ENCODE measurements at places on chromosomes 4 and X.
A peak's percentile ranks its signal among the peaks of the same experiment; 100 is the strongest.

DNA sequence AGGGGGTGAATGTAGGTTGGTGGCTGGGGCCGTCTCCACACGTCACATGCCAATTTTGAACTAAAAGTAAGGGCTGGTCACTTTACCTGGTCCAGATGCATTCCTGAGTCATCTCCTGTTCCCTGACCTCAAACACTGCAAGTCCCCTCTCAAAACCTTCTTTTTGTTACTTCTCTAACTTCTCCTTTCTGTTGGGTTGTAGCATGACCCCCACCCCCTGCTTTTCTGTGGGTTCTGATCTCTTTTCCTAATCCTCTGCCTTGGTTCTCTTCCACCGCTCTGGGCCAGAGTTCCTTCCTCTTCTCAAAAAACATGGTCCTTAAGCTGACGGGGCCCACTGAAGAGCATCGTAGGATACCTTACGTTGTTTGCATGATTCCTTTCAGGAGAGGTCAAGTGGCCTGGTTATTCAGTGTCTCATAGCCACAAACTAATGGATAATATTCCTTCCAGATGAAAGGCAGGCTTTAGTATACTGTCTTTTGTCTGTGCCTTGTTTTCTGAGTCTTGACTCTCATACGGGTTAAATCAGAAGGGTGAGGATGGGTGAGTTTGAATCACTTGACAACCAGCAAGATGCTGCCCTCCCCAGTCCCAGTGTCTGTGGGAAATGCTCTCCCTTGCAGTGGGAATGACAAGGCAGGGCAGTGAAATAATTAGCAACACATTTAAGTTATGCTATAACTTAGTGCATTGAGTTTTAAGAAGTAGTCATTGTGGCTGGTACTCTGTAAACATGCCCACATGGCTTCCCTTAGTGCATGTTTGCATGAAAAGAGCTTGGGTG is 15.1 kb downstream of the SMS start:
- no peak for DNase-seq

- no peak for DNase-seq
Measured at GRCh38 chrX:17086317-17086716, 139.9 kb downstream of the REPS2 start.

- DNase-seq, result no peak
Measured at GRCh38 chrX:23904096-23904495, 3.6 kb downstream of the APOO start.

DNA sequence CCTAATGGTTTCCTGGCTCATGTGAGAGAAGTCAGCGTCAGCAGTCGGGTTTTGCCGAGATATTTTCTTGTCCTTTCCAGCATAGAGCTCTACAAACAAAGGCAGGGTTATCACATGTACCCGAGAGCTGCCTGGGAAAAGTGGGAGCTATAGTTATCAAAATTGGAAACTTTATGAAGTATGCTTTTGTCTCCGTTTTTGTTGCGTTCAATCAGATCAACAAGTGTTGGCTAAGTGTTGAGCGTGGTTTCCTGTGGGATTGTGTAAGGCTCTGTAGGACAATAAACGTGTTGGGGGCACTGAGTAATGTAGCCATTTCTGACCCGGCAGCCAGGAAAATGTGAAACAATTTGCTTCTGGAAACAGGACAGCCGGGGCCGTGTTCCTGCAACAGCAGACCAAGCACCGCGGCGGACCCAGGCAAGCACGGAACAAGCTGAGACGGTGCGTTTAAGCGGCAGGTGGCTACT is at the start of gene BMX:
Gene BMX, plus strand, starts transcription at position 311 of the 470 bp plus-strand sequence. CDS start 7,547 bp downstream, outside the sequence.
- DNase-seq, result no peak

DNA sequence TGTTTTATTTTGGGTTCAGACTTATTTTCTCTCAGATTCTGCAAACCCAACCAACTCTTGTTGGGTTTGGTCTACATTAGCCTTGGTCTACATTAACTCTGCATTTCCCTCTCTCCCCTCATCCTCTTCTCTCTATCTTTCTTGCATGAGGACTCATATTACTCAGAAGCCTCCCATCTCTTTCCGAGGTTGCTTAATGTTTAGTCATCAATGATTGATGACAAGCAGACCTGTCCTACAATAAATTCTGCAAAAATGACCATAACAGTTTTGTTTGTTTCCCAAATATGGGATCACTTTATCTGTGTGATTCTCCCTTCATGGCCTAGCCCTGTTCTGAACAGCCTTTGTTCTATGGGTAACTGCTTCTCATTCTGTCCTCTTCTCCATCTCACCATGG is 75.2 kb downstream of the GABRB1 start:
- DNase-seq, result no peak

DNA sequence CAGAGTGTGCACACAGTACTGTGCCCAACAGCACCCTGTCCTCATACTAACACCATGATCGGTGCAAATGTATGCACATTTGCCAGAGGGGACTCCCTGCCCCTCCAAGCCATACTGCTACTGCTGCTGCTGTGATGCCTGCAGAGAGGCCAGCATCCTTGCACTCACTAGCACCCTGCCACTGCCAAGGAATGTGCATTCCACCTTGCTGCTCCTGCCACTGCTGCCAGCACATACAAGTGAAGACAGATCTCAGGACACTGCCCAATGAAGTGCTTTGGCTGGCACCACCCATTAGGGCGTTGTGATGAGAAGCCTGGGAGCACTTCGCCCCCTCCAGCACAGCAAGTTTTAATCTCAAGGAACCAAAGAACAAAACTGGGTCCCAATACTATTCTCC is 146.3 kb upstream of the DMD start:
- no peak for DNase-seq

DNA sequence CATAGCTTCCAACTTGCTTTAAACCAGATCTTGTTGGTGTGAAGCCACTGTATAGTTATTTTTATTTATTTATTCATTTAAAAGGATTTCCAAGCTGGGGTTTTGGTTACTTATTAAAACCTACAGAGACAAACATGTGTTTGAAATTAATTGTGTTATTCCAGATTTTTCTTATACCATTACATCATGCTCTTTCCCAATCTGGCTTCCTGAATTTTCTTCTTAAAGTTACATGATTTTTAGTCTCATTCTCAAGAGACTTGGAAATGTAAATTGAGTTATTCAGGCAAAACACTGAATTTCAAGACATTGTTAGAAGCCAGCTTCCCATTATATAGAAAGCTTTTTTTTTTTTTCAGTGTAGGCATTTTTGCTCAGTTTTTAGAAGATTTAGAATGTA is 381.9 kb downstream of the IL1RAPL1 start:
- no peak for DNase-seq

DNA sequence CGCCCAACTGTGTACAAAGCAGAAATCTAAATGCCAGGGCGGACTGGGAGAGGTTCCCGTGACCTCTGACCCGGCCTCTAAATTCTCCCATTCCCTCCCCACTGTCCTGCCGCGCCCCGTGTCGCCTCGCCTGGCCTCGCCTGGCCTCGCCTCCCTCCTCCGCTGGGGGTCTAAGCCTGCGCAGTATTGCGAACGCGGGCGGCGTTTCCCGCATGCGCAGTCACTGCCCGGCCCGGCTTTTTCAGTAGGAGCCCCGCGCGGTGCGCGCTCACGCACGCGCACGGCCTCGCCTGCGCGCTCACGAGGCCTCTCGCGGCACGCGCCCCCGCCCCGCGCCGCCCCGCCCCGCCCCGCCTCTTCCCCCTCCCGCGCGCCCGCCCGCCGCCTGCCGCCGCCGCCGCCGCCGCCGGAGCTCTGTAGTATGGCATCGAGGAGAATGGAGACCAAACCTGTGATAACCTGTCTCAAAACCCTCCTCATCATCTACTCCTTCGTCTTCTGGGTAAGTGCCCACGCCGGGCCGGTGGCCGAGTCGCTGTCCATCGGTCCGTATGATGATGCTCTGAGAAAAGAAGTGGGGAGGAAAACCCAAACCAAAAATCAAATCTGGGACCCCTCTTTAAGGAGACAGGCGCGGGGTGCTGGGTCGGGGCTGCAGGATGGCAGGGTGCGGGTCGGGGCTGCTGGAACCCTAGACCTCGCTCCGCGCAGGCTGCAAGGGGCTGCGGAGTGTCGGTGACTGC is at the start of gene TSPAN7:
Gene TSPAN7, plus strand, starts transcription at position 417 of the 743 bp plus-strand sequence. Its CDS starts 5 bp downstream, at position 422.
- peak; percentile 5 for DNase-seq

DNA sequence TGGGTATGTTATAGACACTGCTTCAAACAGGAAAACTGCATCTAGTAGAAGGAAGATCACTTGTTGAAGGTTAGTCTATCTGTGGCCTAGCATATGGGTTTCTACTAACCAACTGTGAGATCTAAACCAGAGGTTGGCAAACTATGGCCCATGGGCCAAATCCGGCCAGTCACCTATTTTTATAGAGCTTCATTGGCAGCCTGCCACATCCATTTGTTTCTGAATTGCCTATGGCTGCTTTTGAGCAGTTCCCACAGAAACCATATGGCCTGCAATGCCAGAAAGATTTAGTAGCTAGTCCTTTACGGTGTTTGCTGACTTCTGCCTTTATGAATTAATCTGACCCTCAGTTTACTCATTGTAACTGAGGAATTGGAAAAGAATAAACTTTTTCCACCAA is 71.1 kb downstream of the MID1 start:
- DNase-seq, result no peak

- no peak for DNase-seq
Measured at GRCh38 chr4:156173486-156173885, 219.8 kb upstream of the CTSO start.

DNA sequence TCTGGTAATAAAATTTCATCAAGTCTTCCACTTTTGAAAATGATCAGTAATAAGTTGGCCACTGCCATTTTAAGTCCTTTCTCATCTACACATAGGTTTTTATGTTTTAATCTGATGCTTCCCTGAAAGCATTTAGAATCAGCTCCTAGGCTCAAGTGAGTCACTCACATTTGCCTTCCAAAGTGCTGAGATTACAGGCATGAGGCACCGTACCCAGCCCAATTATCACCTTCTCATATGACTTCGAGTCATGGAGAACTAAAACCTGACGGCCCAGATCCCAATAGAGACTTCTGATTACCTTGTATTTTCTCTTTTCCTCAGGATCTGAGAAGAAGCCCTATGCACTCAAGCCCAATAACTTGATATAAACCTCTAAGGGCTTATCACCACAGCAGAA is 140.8 kb downstream of the OPHN1 start:
- DNase-seq, result peak; percentile 11

DNA sequence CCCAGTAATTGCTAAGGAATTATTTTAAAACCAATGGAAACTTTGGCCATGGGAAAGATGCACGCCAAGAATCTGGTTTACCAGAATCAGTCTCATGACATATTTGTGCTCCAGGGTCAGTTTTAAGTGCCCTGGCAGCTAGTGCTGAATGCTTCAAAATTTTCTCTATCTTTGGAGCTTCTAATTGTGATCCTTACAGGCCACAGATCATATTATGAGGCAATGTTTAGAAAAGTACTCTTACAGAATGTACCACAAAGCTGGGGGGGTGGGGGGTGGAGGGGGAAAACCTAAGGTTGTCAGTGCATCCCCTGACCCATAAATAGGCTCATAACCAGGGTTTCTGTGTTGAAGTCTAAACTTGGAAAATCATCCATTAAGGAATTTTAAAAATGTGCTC is 514.5 kb downstream of the INPP4B start:
- DNase-seq, result no peak

- DNase-seq, result no peak
Measured at GRCh38 chr4:111214371-111214770, 591.5 kb upstream of the PITX2 start.

GRCh38 chr4:33724685-33725084 is 2519.6 kb downstream of the ARAP2 start:
- no peak for DNase-seq

- DNase-seq, result no peak
Measured at GRCh38 chr4:86044593-86044985, 315.3 kb downstream of the MAPK10 start.

DNA sequence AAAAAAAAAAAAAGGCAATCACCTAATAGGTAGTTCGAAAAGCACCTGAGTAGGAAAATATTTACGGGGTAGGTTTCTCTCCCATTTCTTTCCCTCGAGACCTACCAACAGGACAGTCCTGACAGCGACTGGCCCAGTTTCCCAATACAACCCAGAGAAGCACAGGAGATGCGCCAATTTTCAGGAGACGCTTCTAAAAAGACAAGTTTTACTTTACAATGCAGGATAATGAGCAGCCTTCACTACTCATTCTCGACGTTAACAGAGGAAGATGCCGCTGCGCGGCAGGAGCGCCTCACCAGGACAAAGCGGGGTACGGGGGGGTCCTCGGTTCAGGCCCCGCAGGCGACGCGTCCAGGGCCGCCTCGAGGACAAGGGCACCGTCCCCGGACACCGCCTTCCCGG is 708 bp downstream of the BCLAF3 start:
- no peak for DNase-seq

GRCh38 chr4:15894393-15894792 is 44.1 kb downstream of the FGFBP1 start:
- no peak for DNase-seq

DNA sequence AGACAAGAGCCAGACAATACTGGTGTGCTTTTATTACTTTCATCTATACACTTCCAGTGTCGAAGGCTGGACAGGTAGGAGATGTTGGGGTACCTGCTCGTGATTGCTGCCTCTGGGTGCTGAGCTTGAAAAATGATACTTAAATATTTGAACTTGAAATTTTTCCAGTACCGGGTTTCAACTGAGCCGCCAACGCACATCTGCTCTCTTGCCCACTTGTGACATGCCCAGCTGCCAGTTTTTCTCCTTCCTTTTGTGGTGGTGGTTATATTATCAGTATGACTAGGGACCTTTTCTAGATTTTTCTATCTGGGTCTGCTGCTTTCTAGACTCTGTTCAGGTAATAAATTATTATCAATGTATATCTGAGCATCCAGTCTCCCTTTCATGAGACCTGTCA is 3.4 kb downstream of the OGT start:
- no peak for DNase-seq

GRCh38 chrX:72100051-72100755 is 31.5 kb downstream of the RTL5 start:
- DNase-seq, result no peak

- no peak for DNase-seq
Measured at GRCh38 chrX:19811807-19812604, 75.4 kb downstream of the SH3KBP1 start.

GRCh38 chr4:107472265-107472948 is 247.6 kb downstream of the PAPSS1 start:
- DNase-seq, result no peak

- no peak for DNase-seq
Measured at GRCh38 chr4:186148336-186148975, 42.9 kb upstream of the CYP4V2 start.
